ENCODE measurements at places on chromosomes 2 and 18. TPM values are rescaled to one million over a fixed set of nuclear protein-coding genes. Genes with fewer than 3 reads are reported as not detected.

Gene PPP4R3B
- 94.0 TPM for total RNA-seq

Gene UNC80
- not detected for total RNA-seq

Gene DNER
- not detected for total RNA-seq

DNA sequence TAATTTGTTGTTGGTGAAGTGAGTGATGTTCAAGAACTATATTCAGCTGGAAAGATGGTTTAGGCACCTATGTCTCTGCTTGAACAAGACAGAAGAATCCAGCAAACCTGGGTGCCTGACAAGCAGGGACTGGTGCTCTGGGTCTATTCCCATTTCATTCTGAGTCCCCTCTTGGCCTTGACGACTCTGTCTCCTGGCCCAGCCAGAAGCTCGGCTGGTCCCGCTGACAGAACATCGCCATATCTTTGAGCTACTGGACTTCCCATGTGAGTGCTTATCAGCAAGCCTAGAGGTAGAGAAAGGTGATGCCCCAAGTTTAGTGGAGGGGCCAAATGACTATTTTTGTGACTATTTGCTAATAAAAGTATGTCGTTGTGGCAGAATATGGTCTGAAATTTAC is 48.2 kb downstream of the SDC1 start:
- H3K36me3 ChIP-seq = no peaks in the 10 kb centered on the region
- no peaks in the 10 kb centered on the region for H3K27me3 ChIP-seq
- no peak for DNase-seq
- no peak overlapping the region for H3K27ac ChIP-seq
- no peak overlapping the region for H3K4me3 ChIP-seq

GRCh38 chr2:85913884-85914881 is 25.4 kb upstream of the ST3GAL5 start:
- DNase-seq = no peak
- no peaks in the 10 kb centered on the region for H3K4me1 ChIP-seq
- H3K27ac ChIP-seq = no peak overlapping the region
- H3K27me3 ChIP-seq = no peaks in the 10 kb centered on the region

DNA sequence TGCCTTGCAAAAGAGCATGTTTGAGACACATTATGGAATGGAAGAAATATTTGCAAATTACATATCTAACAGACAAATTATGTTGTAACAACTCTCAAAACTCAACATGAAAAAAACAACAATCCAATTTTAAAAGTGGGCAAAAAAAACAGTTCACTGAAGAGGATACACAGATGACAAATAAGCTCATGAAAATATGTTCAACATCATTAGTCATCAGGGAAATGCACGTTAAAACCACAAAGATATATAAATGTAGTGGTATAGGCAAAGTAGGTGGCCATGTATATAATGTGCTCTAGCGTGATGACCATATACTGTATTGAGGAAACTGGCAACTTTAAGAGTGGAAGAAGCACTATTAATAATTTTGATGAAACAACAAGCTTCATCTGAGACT is 220.1 kb downstream of the IRS1 start:
- no peaks in the 10 kb centered on the region for H3K36me3 ChIP-seq
- H3K4me3 ChIP-seq = no peak overlapping the region
- no peaks in the 10 kb centered on the region for H3K27me3 ChIP-seq
- H3K4me1 ChIP-seq = no peaks in the 10 kb centered on the region
- H3K27ac ChIP-seq = no peak overlapping the region
- DNase-seq = no peak

Measured in CD8-positive, alpha-beta memory T cell (primary cell).